Liver (tissue), 10 donors: ENCODE measurements at places on chromosomes 6 and 20. TPM values are rescaled to one million over a fixed set of nuclear protein-coding genes. Genes with fewer than 3 reads are reported as not detected.

DNA sequence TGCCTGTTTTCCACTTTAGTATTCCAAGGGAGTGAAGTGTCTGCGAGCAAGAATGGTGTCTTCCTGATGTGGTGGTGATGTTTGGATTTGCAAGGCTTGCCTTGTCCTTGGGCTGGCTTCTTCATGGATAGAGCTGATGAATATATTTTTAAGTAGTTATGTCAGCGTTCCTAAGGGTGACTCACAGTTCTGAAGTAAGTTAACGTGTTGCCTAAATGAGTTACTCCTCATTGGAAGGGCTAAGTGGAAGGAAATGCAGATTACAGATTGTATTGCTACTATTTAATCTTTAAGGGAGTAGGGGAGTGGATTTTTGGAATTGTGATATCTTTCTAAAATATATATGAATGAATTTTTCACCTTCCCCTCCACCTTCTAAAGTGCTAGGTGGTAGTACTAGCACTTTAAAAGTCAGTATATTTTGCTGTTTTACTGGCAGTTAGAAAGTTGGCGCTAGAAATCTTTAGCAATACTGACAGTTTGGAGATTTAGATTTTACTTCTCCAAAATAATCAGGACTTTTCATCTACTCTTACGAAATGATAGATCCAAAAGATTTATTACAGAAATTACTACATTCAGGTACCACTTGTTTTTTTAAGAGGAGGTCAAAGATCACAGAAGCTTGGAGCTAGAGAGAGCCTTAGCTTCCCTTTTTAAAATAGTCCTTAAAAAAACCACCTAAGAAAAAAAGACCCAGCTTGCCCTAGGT, 197.4 kb downstream of the JARID2 start:
- no peak overlapping the region for H3K4me3 ChIP-seq
- H3K27ac ChIP-seq = no peak overlapping the region

- no peaks in the 10 kb centered on the region for H3K4me1 ChIP-seq
- no peaks in the 10 kb centered on the region for H3K36me3 ChIP-seq
- no peak overlapping the region for H3K27ac ChIP-seq
- no peak for DNase-seq
- no peaks in the 10 kb centered on the region for H3K27me3 ChIP-seq
These were observed 654.5 kb upstream of the PTCHD4 start for GRCh38 chr6:48765352-48765961.

- no peaks in the 10 kb centered on the region for H3K36me3 ChIP-seq
- no peak for DNase-seq
- no peaks in the 10 kb centered on the region for H3K4me1 ChIP-seq
These were observed 312.4 kb downstream of the UTRN start for GRCh38 chr6:144597511-144597910.

DNA sequence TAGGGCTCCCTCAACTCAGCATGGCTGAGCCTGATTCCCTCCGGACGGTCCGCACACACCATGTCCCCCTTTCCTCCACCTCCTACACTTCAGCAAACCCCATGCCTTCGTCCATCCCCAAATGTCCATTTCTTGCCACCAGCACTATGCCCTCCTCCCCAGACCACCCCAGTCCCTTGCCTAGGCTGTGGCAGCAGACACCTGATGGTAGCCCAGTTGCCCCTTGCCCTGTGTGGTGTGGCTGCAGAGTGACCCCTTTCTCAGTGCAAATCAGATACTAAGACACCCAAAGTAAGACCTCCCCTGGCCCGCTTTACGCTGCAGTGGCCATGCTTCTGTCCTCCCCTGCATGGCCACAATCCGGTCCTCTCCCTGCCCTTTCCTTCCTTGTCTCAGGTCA, 34.1 kb upstream of the CD93 start:
- no peak overlapping the region for H3K27ac ChIP-seq
- DNase-seq = no peak
- H3K27me3 ChIP-seq = no peaks in the 10 kb centered on the region
- H3K4me1 ChIP-seq = no peaks in the 10 kb centered on the region
- no peaks in the 10 kb centered on the region for H3K36me3 ChIP-seq

Gene PRND
- total RNA-seq = 0.23 TPM

DNA sequence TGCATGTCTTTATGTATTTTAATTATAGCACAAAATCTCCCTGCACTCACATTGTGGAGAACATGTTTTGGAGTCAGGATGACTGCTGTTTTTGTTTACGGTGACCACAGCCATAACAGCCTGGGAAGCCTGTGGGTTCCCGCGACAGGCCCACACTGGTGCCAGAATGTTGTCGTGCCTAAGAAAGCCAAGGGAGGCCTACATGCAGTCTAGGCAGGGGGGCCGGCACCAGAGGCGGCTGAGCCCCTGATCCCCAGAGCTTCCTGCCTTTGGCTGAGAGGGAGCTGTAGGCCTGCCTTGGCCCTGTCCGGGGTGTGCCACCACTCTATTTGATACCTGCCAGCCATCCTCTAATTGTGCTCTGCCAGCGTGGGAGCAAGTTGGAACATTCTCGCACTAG, 46.7 kb downstream of the TBC1D7 start:
- H3K4me1 ChIP-seq = no peaks in the 10 kb centered on the region
- no peak for DNase-seq
- no peak overlapping the region for H3K4me3 ChIP-seq
- H3K36me3 ChIP-seq = no peaks in the 10 kb centered on the region
- H3K27ac ChIP-seq = no peak overlapping the region

DNA sequence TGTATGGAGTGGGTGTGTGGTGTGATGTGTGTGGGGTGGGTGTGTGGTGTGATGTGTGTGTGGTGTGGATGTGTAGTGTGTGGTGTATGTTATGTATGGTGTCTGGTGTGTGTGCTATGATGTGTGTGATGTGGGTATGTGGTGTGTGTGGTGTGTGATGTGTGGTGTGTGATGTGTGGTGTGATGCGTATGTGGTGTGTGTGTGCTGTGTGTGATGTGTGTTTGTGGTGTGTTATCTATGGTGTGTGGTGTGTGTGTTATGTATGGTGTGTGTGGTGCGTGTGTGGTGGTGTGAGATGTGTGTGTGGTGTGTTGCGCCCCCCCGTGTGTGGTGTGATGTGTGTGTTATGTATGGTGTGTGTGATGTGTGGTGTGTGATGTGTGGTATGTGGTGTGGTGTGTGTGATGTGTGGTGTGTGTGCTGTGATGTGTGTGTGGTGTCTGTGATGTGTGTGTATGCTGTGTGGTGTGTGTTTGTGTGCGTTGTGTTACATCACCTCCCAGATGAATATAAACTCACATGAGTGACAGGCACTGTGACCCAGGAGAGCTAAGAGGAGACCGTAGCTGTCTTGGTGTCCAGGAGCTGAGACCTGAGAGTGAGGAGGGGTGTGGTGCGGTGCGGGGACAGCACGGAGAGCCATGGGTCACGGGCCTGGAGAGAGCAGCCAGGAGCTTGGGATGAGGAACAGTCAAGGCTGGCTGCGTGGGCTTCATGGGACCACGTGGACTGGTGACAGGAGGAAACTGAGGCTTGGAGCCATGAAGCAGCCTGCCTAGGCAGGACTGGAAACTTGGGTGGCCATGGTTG, 8.8 kb downstream of the DLGAP4 start:
- no peak for DNase-seq
- H3K36me3 ChIP-seq = no peaks in the 10 kb centered on the region
- peaks cover 2% of the 10 kb centered on the region for H3K27me3 ChIP-seq

GRCh38 chr6:157449610-157450009, 68.6 kb downstream of the ZDHHC14 start:
- H3K4me1 ChIP-seq = peaks cover 6% of the 10 kb centered on the region
- no peaks in the 10 kb centered on the region for H3K36me3 ChIP-seq
- H3K27me3 ChIP-seq = no peaks in the 10 kb centered on the region

GRCh38 chr6:106256201-106256968, 69.2 kb downstream of the ATG5 start:
- no peak overlapping the region for H3K4me3 ChIP-seq
- no peaks in the 10 kb centered on the region for H3K27me3 ChIP-seq
- peaks cover 11% of the 10 kb centered on the region for H3K4me1 ChIP-seq
- no peaks in the 10 kb centered on the region for H3K36me3 ChIP-seq

DNA sequence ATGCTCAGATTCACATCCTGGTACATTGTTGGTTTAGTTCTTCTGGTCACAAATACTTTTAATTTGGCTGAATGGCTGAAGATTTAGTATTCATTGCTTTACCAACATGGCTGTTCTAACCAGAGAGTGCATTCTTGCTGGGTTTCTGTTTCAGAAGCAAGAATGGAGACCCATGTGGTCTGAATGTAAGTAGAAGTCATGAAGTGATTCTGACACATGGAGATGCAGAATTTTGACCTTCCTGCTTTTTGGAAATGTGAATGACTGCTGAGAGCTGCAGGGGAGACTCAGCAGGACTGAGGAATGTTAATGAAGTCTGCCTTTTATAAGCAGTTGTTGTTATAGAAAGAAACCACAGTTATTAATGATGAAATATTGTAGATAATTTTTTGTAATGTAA, 576.1 kb upstream of the MARCKS start:
- H3K4me3 ChIP-seq = no peak overlapping the region
- H3K27me3 ChIP-seq = no peaks in the 10 kb centered on the region
- H3K27ac ChIP-seq = no peak overlapping the region
- DNase-seq = no peak

Gene OR2H2
- total RNA-seq = not detected

GRCh38 chr6:69238067-69238466, 558.7 kb downstream of the LMBRD1 start:
- H3K27me3 ChIP-seq = no peaks in the 10 kb centered on the region
- no peak overlapping the region for H3K27ac ChIP-seq
- no peaks in the 10 kb centered on the region for H3K4me1 ChIP-seq
- no peaks in the 10 kb centered on the region for H3K36me3 ChIP-seq

Gene ADGRF1
- total RNA-seq = not detected

Gene ENPP5
- 3.2 TPM for total RNA-seq

Gene COL12A1
- total RNA-seq = 5.1 TPM

DNA sequence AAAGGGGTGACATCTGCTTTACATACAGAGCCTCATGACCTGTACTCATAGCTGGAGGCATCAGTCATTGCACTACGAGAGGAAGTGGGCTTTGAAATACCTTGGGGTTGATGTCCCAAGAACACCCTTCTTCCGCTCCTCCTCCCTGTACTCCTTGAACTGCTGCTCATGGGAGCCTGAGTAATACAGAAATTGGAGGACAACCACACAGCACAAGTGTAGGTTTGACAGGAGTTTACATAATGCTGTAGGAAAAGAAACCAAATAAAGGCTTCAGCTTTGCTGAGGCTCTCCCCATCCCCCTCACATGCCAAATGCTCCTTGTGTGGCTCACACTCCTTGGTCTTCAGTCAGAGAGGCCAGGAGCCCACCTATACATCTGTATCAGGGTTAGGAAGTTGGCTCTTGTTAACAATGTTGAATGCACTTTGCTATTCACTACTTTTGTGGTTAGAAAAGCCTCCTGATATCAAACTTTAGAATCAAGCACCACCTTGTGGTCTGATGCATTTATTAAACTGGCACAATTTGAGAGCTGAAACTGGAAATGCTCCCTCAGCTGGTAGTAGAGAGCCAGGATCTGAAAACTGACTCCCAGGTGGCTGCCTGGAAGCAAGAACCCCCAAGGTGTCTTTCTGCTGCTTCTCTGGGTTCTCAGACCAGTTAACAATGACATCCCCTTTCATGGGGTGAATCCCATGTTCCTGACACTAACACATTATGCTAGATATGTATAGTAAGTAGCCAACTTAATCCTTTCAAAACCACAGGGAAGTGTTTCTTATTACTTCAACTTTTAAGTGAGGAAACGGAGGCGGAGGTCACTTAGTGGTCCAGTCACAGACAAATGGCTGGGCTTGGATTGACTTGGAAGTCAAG, 56.2 kb upstream of the EDN1 start:
- H3K27me3 ChIP-seq = no peaks in the 10 kb centered on the region
- no peaks in the 10 kb centered on the region for H3K36me3 ChIP-seq
- H3K4me3 ChIP-seq = no peak overlapping the region
- peaks cover 12% of the 10 kb centered on the region for H3K4me1 ChIP-seq
- H3K27ac ChIP-seq = peak overlapping the region; percentile 9
- no peak for DNase-seq

GRCh38 chr6:126107475-126108166, 121.3 kb downstream of the TRMT11 start:
- H3K4me1 ChIP-seq = no peaks in the 10 kb centered on the region
- no peak overlapping the region for H3K4me3 ChIP-seq
- no peaks in the 10 kb centered on the region for H3K27me3 ChIP-seq
- no peak for DNase-seq

Gene IRAK1BP1
- 0.84 TPM for total RNA-seq

- no peak overlapping the region for H3K27ac ChIP-seq
- H3K27me3 ChIP-seq = no peaks in the 10 kb centered on the region
- DNase-seq = no peak
- no peak overlapping the region for H3K4me3 ChIP-seq
These were observed 17.8 kb downstream of the GZF1 start for GRCh38 chr20:23379772-23380171.

DNA sequence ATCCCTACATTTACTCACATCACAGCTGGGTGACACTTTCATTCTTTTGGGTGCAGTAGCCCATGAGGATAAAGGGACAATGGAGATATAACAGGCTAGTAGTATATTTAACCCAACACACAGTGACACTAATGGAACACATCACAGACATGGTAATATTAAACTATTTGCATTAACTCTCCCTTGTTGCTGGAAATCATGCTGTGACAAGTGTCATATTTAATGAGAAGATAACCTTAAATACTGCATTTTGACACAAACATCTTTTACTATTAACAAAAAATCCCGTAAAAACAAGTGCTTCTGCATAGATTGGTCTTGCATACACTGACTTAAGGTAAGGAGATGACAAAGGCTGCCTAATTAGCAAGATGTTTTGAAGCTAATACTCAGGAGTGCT, 45.5 kb downstream of the CNR1 start:
- H3K27ac ChIP-seq = no peak overlapping the region
- no peaks in the 10 kb centered on the region for H3K27me3 ChIP-seq
- no peaks in the 10 kb centered on the region for H3K36me3 ChIP-seq
- no peak overlapping the region for H3K4me3 ChIP-seq
- DNase-seq = no peak

DNA sequence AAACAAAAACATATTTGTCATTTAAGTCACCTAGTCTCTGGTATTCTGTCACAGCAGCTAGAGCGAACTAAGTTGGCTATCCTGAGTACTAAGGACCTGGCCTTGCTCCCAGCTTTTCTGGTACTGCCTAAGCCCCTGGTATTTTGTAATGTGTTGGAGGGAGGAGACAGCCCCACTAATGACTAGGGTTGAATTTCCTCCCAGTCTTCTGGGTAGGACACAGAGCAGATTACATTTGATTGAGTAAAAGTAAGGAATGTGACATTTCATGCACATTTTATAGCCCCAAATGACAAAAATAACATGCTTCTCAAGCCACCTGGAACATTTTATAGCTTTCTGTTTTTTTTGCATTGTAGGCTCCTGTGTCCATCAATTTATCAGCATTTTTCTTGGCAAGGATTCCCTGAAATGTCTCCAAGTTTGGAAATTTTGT, 47.9 kb upstream of the DDR1 start:
- no peaks in the 10 kb centered on the region for H3K27me3 ChIP-seq
- no peak overlapping the region for H3K4me3 ChIP-seq
- DNase-seq = no peak
- H3K36me3 ChIP-seq = no peaks in the 10 kb centered on the region

DNA sequence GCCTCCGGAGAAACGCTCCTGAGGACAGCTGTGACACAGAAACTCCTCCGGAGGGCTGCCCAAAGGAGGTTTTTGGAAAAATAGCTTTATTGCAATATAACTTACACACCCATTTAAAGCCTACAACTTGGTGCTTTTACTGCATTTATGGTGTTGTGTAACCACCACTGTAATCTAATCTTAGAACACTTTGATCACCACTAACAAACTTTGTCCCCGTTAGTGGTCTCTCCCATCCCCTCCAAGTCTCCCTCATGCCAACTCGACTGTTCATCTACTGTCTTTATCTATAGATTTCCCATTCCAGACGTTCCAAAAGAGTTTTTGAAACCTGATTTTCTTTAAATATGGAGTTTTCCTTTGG, 62.8 kb downstream of the SYNJ2 start:
- H3K4me3 ChIP-seq = no peak overlapping the region
- no peaks in the 10 kb centered on the region for H3K4me1 ChIP-seq
- H3K36me3 ChIP-seq = no peaks in the 10 kb centered on the region
- no peaks in the 10 kb centered on the region for H3K27me3 ChIP-seq
- no peak for DNase-seq
